ENCODE measurements at places on chromosomes 13 and 19.

- DNase-seq: no peak
Measured at GRCh38 chr13:105914291-105915036, 621.0 kb downstream of the EFNB2 start.

DNA sequence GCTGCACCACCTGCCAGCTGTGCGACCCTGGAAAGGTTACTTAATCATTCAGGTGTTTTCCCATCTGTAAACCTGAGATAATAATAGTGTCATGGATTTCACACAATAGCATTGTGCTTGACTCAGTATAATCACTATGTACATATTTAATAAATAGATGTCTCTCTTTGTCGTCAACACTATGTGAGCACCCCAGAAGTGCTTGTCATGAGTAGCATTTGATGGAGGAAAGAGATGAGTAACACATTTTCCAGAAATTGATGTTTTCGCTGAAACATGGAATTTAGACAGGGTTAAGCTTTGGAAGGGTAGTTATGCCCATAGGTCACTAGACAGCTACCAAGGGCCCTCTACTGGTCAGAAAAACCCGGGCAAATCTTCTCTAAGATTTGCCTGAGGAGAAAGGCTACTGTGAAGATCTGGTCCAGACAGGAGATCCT is 9.5 kb upstream of the MBNL2 start:
- no peak for DNase-seq

DNA sequence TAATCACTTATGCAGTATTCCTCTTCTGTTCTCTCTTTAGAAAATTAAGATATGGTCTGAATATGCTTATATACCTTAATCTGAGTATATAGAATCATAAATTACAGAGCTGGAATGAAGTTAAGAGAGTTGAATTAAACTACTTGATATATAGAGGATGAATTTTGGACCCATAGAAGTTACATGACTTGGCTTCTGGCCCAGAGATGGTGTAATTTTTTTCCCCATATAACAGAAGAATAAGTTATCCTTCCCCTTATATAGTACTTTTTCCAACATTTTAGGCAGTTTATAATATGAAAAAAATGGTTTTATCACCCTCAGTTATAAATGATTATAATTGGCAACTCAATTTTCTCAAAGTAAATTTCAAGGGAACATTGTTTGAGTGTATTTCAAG is 616.3 kb downstream of the TBC1D4 start:
- no peak for DNase-seq

DNA sequence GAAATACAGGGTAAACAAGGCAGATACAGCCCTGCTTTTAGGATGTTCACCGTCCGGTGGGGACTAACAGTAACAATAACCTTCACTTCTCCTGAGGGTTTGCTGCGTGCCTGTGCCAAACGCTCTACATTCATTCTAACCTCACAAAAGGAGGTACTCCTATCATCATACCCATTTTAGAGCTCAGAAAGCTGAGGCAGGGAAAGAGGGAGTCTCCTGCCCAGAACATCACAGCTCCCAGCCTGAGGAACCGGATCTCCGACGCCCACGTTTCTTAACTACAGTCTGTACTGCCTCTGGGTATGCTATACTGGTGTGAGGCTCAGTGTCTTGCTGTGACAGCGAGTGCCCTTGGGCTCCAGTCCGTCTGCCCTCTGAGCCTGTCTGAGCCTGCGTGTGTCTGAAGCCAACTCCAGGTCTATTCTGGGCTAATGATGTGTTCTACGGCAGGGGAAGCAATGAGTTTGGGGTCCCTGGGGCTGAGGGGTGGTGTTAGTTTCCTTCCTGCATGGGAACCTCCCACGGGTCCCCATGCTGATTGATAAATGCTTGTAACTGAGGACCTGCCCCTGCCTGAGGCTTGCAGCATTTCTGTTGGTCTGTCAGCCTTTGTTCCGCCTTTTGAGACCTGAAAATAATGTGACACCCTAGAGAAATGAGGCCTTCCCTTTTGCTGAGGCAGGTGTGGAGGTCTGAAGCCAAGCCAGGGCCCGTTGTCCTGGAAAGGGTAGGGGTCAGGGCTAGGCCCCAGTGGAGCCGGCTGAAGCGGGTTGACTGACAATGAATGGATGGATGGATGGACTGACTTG is 4.9 kb downstream of the LIPE start:
- DNase-seq: no peak

- no peak for DNase-seq
Measured at GRCh38 chr13:21133077-21133476, 43.3 kb downstream of the SKA3 start.

DNA sequence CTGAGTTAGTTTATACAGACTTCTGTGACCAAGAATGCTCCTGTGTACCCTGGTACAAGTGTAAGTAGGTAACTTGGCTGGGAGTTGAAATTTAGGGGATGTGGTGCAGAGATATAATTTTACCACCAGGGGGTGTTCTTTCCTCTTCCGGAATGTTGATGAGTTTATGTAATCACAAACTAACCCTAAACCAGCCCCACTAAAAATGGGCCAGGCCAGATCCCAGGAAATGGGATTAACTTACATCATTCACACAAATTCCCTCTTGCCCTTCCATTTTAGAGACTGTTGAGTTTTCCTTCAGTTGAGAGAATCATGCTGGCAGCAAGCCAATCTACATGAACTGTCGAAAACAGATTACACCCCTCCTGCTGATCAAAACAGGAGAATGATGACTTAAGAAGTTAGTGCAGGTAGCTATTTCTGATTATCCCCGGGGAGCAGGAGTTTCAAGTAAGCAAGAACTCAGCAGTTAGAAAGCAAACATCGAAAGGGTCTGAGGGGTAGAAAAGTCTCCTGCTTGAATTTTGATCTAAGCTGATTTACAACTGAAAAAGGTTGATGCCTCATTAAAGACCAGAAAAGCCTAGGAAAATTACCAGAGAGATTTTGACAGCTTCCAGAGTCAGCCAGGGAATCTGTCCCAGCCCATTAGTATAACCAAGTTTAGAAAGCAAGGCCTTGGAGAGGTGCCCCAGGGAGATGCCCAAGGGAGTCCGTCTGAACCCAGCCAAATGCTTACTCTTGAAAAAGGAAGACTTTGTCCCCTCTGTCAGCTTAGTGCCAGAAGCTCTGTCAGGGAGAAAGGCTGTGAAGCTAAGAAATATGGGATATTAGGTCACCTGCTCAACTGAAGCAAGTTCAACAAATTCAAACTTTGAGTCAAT is 32.3 kb upstream of the MED4 start:
- no peak for DNase-seq

DNA sequence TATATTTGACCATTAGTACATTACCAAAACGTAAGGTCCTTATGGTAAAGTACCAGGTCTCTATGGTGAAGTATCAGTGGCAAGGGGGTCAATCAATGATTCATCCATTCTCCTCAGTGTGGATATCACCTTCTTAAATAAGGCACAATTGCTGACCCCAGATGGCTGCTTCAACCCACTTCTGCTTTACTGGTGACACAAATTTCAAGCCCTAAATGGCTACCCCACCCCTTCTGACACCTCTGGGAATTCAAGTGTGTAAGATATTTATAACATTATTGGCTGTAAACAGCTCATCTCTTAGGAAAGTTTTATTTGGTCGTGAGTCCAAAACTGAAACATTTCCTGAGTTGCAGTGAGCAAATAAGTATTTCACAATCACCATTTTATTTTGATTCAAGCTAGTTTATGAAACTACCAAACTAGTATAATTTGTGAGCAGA is 7.9 kb upstream of the WBP4 start:
- DNase-seq: no peak

- DNase-seq: no peak
Measured at GRCh38 chr19:50537769-50538230, 24.1 kb upstream of the ASPDH start.

DNA sequence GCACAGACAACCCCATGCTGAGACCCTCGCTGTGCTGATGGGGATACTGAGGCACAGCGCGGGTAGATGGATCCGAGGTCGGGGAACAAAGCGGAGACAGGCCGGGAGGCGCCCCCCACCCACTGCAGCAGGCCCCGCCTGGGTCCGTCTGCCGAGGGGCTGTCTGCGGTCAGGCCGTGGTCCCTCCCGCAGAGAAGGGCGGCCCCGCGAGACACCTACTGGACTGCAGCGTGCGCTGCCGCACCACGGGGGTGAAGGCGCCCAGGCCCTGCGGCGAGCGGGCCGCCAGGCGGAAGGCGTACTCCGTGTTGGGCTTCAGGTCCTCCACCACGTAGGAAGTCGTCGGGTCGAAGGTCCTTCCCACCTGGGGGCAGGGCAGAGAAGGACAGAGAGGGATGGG is 101.9 kb downstream of the PTPRS start:
- no peak for DNase-seq

GRCh38 chr13:114065926-114066774 is 66.3 kb downstream of the RASA3 start:
- DNase-seq: no peak

GRCh38 chr13:107743983-107744382 is 471.4 kb downstream of the LIG4 start:
- no peak for DNase-seq

GRCh38 chr19:48123907-48124651 is 13.5 kb upstream of the PLA2G4C start:
- DNase-seq: no peak

- no peak for DNase-seq
Measured at GRCh38 chr13:102395174-102395573, 6.7 kb downstream of the FGF14 start.

DNA sequence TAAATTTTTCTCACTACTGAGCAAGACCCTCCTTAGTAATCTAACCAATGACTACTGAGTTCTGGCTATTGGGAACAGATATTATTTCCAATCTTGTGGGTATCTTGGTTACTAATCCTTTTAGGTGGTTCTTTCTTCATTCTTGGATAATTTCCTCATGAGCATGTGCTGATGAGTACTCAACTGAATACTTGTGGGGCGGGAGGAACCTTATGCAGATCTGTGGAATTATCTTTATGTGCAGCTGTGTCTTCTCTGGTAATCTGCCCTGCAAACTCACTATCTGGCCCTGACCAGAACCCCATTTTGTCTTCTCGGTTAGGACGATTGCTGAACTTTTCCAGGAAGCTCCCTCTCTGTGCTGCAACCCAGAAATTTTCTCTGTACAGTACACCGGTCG is 89.7 kb upstream of the TRPC4 start:
- no peak for DNase-seq

DNA sequence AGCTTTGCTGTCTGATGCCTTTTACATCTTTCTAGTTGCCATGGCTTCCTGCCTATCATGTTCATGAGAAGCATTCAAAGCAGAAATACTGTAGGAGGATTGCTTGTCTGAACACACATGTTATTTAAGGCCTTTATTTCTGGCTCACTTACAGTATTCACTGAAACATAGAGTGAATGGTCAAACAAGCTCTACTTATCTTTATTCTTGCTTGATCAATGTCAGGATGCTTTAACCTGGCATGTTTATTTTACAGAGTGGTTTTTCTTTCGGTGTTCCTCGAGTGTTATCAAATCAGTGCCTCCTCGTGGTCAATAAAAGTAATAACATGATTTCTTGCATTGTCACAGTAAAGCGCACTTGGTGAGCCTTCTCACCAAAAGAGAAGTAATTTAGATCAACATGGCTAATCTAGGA is 73.5 kb upstream of the PCDH17 start:
- no peak for DNase-seq

DNA sequence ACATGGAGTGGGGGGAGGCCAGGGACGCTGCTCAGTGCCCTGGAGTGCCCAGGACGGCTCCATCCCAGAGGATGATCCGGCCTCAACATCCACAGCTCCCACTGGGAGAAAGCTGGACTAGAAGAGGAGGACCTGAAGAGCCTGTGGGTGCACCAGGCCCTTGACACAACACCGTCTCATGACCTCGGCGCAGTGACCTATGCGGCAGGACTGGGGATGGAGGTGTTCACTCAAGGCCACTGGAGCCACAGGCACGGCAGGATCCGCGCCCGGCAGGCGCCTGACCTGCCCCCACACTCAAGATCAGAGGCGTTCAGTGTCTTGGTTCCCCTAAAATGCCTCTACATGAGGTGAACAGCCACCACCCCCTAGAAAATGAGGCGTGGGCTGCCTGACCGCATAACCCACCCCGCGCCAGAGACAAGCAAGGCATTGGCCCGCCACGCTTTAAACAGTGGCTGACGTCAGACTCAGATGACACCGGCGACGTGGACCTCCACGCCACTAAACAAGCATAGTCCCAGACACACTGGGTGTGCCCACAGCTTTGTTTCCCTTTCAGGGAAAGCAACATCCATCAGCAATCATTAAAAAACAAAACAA is 8.0 kb downstream of the SGTA start:
- no peak for DNase-seq

GRCh38 chr19:12949363-12950283 is 4.0 kb downstream of the RAD23A start:
- DNase-seq: no peak

- no peak for DNase-seq
Measured at GRCh38 chr13:85590231-85590931, 208.8 kb downstream of the SLITRK6 start.

- no peak for DNase-seq
Measured at GRCh38 chr19:46383171-46383815, 30.1 kb downstream of the CCDC8 start.

DNA sequence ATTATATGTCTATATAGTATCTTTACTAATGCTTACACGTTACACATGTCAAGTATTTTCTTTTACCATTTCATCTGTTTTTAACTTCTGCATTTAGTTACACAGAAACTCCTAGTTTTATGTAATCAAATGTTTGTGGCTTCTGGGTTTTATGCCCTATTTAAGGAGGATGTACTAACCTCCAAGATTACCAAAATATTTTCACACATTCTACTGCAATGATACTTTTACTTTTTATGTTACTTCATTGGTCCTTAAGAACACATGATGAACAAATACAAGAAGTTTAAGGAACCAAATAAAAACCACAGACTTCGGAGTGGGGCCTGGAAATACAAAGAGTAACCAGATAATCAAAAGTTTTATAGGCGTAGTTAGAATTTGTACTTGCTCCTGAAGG is 37.2 kb downstream of the ZC3H13 start:
- no peak for DNase-seq

GRCh38 chr13:41565216-41565615 is 107.9 kb downstream of the RGCC start:
- DNase-seq: no peak

All from activated CD8-positive, alpha-beta memory T cell treated with anti-CD3 and anti-CD28 coated beads for 48 hours (primary cell).